ENCODE measurements at places on chromosomes 1 and 21. TPM values are rescaled to one million over a fixed set of nuclear protein-coding genes. Genes with fewer than 3 reads are reported as not detected.

The TATDN3 gene
- 9.5 TPM for total RNA-seq

The CRYBG2 gene
- 0.64 TPM for total RNA-seq

The LRRC53 gene
- total RNA-seq = not detected

The TDRD10 gene
- not detected for total RNA-seq

The CYP4A22 gene
- not detected for total RNA-seq

The KRTAP11-1 gene
- not detected for total RNA-seq

The TSPAN1 gene
- 26.1 TPM for total RNA-seq

The MPL gene
- not detected for total RNA-seq

The PTGS2 gene
- not detected for total RNA-seq

The CELA2B gene
- total RNA-seq = not detected

The OPTC gene
- not detected for total RNA-seq

The PLEKHN1 gene
- total RNA-seq = 9.8 TPM

The HSPB7 gene
- total RNA-seq = 0.10 TPM

The ABCA4 gene
- 1.5 TPM for total RNA-seq

Data from Panc1 (cell line).